ENCODE measurements at places on chromosomes 3 and 15.

DNA sequence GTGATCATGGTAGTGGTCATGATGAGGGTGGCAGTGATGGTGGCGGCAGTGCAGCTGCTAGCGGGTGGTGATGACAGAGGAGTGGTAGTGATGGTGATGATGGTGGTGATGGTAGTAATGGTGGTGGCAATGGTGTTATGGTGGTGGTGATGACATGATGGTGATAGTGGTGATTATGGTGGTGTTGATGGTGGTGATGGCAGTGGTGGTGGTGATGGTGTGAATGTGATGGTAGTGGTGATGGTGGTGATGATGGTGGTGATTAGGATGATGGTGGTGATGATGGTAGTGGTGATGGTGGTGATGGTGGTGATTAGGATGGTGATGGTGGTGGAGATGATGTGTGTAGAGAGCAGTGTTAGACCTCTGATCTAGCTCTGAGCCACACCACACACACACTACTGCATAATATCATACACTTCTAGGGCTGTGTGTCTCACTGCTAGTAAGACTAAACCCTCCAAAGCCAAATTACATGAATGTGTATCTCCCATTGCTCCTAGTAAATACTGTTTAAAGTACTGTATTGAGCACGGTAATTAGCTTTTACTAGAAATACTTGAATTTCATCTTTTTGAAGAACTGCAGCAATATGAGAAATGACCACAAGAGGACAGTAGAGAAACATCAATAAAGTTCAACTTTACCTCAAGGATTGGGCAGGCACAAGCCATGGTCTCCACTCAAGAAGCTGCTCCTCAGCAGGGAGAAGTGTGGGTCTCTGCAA lies 28.8 kb downstream of the TMED3 start:
- no peak for DNase-seq

- DNase-seq, result no peak
Observed at GRCh38 chr15:63457379-63457778, 47.0 kb upstream of the USP3 start.

- no peak for DNase-seq
Observed at GRCh38 chr3:54631516-54632325, 296.1 kb downstream of the LRTM1 start.

DNA sequence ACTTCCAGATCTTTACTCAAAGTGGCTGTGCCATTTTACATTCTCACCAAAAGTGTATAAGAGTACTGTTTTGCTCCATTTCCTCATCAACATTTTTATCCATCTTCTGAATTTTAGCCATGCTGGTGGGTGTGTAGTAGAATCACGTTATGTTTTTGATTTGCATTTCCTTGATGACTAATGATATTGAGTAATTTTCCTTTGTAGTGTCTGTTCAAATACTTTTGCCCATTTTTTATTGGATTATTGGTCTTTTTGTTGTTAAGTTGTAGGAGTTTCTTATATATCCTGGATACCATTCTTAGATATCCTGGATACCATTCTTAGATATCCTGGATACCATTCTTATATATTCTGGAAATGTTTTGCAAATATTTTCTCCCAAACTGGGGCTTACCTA lies 344.9 kb downstream of the LRRC3B start:
- DNase-seq, result no peak

- DNase-seq, result no peak
Observed at GRCh38 chr3:58009026-58009748, 965 bp downstream of the FLNB start.

GRCh38 chr15:54347082-54347827 lies 369.0 kb downstream of the UNC13C start:
- no peak for DNase-seq

DNA sequence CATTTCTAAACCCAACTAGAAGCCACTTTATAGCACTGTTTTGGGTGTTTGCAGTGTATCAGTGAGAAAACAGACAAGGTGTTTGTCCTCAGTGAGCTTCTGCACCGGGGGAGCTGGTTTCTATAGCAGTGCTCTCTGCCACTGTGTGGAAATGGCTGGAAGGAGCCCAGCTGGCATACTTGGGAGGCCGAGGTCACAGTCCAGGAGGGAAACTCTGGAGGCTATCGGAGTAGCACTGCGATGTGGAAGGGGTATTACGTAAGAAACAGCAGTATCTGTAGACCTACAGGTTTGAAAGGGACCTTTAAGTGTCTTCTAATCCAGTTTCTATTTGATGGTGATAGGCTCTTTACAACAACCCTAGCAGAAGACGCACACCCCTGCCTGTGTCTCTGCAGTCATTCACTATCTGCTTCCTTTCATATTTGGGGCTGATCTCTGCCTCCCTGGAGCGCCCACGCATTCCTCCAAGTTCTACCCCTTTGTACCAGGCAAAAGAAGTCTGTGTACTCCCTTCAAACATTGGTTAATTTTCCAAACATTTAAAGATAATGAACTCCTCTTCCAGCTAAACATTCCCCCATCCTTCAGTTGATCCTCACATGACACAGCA lies 87.4 kb upstream of the ADAMTS17 start:
- DNase-seq, result no peak

DNA sequence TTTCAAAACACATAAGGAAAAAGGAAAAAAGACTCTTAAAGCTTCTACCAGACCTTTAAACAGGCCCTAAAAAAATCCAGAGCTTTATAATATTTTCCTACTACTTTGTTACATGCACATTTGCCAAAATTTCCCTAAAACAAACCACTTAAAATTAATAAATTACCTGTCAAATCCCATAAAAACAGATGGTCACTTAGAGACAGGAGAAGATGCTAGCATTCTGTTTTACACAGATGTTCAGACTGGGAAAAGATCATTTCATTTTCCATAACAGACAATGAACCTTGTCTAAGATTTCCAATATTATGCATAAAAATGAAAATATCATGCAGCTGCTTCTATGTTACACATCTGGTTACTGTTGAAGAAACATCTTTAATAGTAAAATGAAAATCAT lies 66.6 kb downstream of the SUCLG2 start:
- DNase-seq, result no peak

DNA sequence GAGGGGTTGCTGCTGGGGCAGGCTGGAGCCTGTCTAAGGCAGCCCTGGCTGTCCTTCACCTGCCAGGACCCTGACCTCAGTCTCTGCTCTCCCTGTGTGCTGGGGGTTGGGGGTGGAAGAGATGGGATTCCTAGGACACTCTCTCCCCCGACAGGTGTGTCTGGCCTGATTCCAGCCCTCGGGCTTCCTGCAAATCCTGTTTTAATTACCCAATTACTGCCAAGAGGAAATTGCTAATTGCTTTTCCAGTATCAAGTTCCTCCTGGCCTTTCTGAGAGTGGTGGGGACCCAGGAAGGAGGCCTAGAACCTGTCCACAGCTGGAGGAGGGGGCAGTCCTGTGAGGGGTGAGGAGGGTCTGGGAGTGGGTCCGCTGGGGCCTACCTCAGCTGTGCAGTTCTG lies 15.8 kb downstream of the PLXNA1 start:
- DNase-seq, result no peak

DNA sequence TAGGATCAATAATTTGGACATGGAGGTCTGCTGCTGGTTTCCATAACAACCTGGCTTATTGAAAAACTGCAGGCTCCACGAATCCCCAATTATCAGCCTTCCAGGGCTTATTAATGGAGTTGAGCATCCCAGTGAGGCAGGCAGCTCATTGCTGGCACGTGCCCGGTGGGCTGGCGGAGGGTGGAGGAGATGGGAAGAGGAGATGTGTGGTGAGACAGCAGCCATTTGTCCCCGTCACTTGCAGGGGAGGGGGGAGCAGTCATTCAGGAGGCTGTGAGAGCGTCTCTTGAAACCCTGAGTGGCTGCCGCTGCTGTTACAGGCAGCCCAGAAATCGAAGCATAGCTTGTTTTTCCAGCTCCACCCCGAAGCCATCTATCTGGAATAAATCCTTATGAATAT lies 70.6 kb downstream of the GAP43 start:
- DNase-seq, result no peak

GRCh38 chr3:72848703-72849081 lies 447 bp upstream of the SHQ1 start:
- no peak for DNase-seq

DNA sequence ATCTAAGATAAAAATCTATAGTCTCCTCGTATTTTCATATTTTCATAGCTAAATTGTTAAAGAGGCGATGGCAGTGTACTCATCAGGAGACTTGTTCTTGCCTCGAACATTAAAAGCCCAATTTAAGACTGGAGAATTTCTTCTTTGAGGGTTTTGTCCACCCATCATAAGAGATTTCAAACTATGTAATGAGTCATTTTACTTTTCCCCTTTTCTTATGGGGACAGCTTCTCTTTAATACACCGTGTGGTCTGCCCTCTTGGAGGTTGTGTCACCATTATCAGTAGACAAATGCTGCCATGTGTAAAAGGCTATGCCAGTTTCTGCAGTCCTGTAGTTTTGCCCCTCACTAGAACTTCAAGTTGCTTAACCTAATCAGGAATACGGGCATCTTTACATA lies 16.9 kb downstream of the TGFBR2 start:
- DNase-seq, result no peak

DNA sequence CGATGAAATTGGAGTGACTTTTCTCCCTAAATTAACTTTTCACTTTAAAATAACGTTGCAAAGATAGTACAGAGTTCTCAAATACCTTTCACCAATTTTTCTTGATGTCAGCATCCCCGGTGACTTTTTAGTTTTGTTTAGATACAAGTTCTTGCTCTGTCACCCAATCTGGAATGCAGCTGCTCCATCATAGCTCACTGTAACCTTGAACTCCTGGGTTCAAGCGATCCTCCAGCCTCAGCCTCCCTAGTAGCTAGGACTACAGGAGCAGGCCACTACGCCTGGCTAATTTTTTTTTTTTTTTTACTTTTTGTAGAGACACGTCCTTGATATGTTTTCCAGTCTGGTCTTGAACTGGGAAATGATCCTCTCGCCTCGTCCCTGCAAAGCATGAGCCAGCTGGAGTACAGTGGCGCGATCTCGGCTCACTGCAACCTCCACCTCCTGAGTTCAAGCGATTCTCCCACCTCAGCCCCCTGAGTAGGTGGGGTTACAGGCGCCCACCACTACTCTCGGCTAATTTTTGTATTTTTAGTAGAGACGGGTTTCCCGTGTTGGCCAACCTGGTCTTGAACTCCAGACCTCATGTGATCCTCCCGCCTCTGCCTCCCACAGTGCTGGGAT lies 747 bp downstream of the NSUN3 start:
- no peak for DNase-seq

All from HuH-7.5 (cell line).